Left hindlimb (tissue), 1 donor: ENCODE measurements at places on chromosomes 12 and 14.

- peak; percentile 85 for DNase-seq
Measured at GRCh38 chr14:97977651-97978261, 1180.6 kb downstream of the VRK1 start.

GRCh38 chr12:84891106-84891838, 21.3 kb downstream of the SLC6A15 start:
- DNase-seq: no peak

- peak; percentile 63 for DNase-seq
Measured at GRCh38 chr14:85534458-85535293, 4.7 kb downstream of the FLRT2 start.

DNA sequence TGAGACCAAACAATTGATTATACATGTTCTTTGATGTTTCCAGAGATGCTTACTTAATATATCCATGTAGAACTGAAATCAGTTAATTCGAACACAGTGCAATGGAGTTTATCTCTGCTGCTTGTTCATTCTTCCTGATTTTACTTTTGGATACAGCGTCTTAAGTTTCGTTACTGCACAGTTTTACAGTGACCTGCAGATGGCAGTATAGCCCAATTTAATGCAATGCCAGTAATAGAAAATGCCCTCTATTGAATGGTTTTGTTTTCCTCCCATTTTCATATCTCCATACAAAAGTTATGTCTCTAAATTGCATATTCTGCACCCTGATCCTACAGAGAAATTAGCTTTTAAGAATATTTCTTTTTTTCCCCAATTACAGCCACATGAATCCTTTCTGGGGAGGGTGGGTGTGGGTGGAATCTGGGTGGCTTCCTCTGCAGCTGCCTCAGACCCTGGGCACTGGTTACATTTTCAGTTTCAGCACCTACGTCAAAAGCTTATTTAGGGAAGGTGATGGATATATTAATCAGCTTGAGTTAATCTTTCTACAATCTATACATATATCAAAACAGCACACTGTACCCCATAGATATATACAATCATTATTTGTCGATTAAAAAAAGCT, 101.1 kb upstream of the DCD start:
- no peak for DNase-seq
